ENCODE measurements at places on chromosomes 7 and 10.

DNA sequence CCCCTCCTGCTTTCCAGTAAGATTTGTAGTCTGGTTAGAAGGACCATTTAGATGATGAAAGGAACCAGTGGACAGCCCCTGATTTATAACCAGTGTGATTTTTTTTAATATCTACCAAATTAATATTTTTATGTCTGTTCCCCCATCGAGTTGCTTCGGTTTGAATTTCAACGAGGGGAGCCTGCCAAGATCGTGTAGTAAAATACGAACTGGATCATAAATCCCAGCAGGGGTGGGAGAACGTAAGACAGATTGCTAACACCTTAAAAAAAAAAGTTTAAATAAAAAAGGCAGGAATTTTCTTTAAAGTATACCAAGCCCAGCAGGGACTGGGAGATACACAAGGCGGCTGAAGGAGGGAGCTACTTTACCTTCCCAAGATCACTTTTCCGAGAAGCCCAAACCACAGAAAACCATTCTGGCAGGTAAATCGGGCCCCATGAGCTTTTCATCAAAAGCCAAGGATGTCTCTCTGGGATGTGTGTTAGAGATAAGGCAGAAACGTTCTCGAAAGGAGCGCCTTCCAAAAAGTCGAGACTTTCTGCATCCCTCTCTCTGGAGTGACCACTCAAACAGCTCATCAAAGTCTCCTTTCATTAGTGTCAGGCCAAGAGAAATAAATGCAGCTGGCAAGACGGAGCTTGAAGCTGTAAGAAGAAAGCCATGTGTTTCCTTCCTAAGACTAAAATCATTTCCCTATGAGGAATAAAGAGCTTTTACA is 270.5 kb upstream of the NFE2L3 start:
- DNase-seq = no peak

DNA sequence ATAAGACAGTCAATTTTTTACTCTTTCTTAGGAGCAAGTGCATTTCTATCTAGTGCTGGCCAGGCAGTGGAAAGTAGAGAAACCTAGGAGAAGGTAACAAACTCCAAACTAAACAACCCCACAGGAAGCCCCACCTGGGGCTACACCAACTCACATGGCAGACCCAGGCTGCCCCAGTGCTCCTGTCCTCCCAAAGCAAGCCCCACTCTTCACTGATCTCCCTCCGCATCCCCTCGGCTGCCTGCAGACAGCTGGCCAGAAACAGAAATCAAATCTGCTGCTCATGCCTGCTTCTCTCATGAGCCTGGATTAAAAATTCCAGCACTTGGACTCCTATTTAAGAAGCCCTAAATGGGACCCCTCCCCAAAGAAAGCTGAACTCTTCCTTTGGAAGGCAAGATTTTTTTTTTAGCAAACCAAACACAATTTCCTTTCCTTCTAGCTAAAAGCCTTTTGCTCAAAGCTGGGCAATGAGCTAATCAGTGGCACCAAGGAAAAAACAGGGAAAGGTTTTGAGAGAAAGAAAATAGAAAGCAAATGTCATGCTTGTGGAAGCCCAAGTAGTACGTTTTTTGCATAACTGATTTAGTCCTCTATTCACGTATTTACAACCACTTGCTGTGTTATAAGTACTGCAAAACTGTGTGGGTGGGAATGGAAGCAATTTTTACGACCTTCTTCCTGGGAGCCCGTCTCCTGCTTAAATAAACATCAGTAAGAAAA is 10.8 kb downstream of the PDE1C start:
- no peak for DNase-seq

- DNase-seq = no peak
These were observed 201.9 kb downstream of the MALRD1 start for GRCh38 chr10:19250546-19250945.

- no peak for DNase-seq
These were observed 45.5 kb upstream of the NKX2-3 start for GRCh38 chr10:99487125-99487807.

DNA sequence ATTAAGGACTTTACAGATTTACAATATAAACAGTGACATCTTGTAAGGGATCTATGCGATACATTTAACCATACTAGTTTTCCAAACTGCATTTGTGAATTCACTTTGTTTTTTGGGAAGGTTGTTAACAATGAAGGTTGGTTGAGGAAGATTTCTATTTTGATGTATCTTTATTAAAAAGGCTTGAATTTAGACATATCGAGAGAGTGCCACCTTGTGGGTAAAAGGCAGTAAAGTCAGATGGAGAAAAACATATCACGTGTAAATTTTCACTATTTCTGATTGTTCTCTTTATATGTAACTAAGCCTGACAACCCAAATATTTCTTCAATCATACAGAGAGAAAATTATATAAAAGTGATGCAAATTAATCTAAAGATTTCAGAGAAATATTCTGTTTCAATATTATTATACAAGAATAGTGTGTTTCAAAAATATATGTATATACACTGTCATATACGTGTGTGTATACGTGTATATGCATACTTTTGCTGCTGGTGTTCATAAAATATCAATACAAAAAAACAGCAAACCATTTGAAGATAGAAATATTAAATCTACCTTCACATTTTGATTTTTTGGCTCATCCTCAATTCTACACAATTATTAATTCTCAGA is 988.6 kb downstream of the SORCS1 start:
- DNase-seq = peak; percentile 23

DNA sequence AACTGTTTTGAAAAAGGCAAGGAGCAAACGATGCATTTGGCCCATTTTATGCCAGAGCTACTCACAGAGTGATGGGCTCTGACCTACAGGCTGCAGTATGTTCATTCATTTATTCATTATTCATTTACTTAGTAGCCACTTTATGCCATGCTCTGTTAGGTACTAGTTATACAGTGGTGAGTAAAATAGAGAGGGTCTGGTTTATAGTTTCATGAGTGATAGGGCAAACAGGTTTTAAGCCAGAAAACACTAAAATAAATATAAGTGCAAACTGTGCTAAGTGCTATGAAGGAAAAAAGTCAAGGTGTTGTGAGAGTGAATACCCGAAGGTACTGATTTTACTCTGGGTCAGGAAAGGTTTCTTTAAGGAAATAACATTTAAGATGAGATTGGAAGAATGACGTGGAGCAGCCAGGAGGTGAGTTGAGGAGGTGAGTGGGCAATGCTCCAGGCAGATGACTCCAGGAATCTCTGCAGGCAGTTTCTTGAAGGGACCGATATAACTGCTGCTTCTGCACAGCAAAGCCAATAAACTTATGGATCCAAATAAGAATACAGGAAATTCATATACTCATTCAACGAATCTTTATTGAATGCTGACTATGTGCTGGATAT is 56.9 kb upstream of the FAM133B start:
- no peak for DNase-seq

DNA sequence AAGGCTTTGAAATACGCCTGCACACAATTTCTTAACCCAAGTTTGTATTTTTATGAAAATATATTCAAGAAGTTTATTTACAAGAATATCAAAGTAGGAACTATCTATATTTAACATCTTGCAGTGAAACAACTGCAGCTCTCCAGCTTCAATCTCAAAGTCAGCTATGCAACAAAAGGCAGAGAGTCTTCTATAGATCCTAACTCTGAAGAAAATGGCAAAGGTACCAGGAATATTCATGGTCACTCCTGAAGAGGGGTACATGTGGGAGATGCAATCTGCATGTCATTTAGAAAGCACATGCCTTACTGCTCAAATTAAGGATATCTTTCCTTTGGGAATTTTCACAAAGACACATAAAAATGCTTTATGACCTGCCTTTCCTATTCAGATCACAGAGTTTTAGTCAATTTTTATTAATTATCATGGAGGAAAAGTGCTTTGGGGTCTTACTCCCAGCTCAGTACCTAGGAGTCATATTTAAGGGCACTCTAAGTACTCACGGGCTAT is 1.5 kb downstream of the ANK3 start:
- DNase-seq = no peak

GRCh38 chr10:30562787-30563186 is 66.8 kb downstream of the LYZL2 start:
- no peak for DNase-seq

- peak; percentile 15 for DNase-seq
These were observed 114.2 kb downstream of the EGFR start for GRCh38 chr7:55132890-55133551.

GRCh38 chr10:97598407-97599271 is 9.1 kb downstream of the C10orf62 start:
- DNase-seq = no peak

- DNase-seq = no peak
These were observed 237.2 kb upstream of the ZNF32 start for GRCh38 chr10:43885842-43886241.

GRCh38 chr7:96708872-96709271 is 774 bp downstream of the SEM1 start:
- DNase-seq = no peak

- DNase-seq = no peak
These were observed 727 bp downstream of the ATRNL1 start for GRCh38 chr10:115093776-115094408.

DNA sequence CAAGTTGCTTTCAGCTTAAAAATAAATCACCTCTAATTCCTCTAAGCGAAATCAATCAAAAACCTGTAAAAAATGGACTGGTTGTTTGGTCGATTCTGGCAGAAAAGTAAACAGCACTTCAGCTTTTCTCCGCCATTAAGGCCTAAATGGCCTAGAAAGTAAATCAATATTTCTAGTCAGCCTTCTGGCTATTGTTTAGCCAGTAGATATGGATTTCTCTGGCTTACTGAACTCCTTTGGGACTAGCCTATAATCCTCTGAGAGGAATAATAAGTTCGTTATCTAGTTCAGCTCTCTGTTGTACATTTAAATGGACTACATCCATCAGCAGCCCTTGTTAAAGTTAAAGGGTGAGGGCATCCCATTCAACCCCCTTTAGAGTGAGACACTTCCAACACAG is 400.1 kb upstream of the ETV1 start:
- DNase-seq = no peak

- peak; percentile 42 for DNase-seq
These were observed 75.7 kb downstream of the LYZL2 start for GRCh38 chr10:30553626-30554439.

- no peak for DNase-seq
These were observed 176.0 kb downstream of the SKAP2 start for GRCh38 chr7:26688388-26688787.

DNA sequence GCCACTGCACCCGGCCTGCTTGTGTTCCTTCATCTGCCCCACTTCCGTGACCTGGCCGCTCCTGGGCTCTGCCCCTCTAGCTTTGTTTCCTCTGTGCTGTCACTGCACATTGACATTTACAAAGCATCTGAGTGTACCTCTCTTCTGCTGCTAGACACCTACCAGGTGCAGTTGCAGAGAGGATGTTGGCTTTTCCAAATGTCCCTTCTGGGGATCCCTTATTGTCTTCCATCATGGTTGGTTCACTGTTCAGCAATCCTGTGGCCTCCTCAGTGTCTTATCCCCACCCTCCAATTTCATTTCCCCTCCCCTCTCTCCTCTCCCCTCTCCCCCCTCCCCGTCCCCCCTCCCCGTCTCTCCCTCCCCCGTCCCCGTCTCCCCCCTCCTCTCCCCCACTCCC is 13.8 kb downstream of the VWA2 start:
- no peak for DNase-seq

DNA sequence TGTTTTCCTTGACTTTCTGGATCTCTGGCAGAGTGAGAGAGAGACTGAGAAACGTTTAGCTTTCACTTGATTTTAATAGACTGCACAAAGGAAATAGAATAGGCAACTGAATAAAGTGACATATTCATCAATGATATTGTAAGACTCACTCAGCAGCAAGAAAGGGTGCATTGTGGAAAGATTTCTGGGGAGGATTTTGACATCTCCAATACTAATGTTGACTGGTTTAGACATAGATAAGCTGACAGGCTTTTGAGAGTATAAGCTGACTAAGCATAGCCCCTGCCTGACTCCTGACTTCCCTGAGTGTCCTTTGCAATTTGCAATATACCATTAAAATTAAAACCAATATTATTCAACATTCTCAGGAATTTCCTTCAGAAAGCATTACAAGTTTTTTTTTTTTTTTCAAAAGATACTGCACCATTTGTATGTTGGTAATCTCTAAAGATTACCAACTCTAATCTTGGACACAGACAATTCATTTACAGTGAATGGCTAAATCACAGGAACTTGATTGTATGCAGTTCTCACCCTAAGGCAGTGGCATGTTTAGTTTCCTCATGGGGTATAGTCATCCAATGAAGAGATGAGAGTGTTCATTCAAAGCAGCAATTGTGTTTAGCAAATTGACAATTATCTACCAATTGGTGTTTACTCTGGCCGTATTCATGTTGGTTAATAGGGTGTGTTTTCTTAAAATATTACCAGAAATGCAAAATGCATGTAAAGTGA is 325.6 kb downstream of the SORCS3 start:
- no peak for DNase-seq

DNA sequence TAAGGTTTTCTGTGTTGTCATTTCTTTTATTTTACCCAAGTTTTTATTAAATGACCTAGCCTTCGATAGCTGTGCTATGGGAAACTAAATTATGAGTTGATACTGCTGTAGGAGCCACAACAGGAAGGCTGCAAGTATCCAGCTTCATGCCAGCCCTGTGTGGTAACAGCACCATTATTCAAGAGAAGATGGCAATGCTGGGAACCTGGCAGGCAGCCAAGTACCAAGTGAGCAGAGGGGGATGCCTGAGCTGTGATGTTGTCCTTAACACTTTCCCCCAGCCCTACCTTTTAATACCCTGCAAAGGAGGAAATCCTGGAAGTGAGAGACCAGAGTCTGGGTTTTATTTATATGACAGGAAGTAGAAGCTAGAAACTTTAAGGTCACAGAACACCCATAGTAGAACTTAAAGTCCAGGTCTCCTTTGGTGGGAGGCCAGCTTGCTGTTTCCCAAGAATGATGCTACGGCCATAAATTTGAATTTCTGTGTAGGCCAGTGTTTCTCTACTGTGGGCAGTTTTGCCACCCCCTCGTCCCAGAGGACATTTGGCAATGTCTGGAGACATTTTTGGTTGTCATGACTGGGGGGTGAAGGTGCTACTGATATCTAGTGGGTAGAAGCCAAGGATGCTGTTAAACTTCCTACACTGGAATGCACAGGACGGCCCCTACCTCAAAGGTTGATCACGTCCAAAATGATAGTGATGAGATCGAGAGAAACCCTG is 9.2 kb upstream of the ATXN7L1 start:
- no peak for DNase-seq

DNA sequence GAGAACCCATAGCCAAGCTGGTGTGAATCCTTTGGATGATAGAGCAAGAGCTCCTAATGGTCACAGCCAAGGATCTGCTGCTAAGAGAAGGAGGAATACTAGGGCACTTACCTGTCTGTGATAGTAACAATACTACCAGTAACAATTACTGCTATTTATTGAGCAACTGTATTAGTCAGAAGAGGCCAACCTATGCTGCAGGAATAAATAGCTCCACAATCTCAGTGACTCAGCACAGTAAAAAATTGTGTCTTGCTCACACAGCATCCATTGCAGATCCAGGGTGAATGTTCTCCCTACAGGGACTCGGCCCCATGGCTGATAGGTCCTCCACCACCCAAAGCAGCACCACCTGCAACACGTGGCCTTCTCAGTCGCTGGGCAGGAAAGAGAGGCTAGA is 257.6 kb upstream of the ZMIZ1 start:
- DNase-seq = no peak

GRCh38 chr7:35430547-35431153 is 176.8 kb upstream of the TBX20 start:
- peak; percentile 65 for DNase-seq

- DNase-seq = no peak
These were observed 249.8 kb upstream of the VSTM2A start for GRCh38 chr7:54292171-54292925.

GRCh38 chr7:37769291-37769690 is 79.1 kb upstream of the NME8 start:
- DNase-seq = no peak

All from NB4 (cell line).